Vagina (tissue), 2 donors: ENCODE measurements at places on chromosomes 2 and 18. TPM values are rescaled to one million over a fixed set of nuclear protein-coding genes. Genes with fewer than 3 reads are reported as not detected.

- DNase-seq = peak; percentile 88
Observed at GRCh38 chr2:120415728-120416509, 70.0 kb downstream of the INHBB start.

DNA sequence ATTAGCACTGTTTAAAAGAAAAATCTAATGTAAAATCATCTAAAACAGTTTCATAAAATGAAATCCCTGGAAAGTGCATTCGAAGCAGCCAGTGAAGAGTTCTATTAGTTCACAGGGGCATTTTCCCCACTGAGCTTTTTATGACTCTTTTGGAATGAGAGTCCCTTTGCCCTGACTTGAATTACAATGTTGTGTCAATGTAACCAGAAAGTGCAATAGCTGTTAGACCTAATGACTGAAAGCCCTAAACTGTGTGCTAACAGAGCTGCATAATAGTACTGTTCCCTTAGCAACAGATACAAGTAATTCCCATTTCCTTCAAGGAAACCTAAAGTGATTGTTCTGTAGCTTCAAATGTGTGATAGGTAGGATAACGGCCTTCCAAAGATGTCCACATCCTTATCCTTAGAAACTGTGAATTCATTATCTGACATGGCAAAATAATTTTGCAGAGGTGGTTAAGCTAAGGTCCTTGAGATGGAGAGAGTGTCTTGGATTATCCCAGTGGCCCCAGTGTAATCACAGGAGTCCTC lies 134.4 kb downstream of the L3MBTL4 start:
- DNase-seq = no peak

- DNase-seq = no peak
Observed at GRCh38 chr2:108823286-108823685, 36.7 kb downstream of the CCDC138 start.

GCKR gene
- 0.98 TPM for total RNA-seq

EIPR1 gene
- 39.8 TPM for total RNA-seq
